ENCODE measurements at places on chromosomes 2 and 18.

DNA sequence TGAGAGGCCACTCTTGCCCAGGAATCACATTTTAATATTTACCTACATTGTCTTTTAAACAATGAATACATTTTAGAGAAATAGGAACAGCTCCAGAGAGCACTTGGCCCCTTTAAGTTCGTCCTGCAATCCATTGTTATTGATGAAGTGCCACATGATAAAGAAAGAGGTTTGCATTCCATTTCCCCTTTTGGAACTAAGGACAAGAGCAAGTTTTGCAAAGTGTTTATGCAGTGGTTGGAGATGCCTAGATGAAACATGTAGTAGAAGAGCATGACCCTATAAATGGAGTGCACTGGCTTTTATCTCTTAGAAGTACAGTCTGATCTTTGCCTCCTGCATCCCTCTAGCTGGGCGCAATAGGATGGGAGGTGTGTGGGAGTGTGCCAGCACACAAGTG is 118.7 kb upstream of the CNTNAP5 start:
- no peak for DNase-seq

- no peak for DNase-seq
Measured at GRCh38 chr18:50630895-50631294, 71.0 kb downstream of the MAPK4 start.

DNA sequence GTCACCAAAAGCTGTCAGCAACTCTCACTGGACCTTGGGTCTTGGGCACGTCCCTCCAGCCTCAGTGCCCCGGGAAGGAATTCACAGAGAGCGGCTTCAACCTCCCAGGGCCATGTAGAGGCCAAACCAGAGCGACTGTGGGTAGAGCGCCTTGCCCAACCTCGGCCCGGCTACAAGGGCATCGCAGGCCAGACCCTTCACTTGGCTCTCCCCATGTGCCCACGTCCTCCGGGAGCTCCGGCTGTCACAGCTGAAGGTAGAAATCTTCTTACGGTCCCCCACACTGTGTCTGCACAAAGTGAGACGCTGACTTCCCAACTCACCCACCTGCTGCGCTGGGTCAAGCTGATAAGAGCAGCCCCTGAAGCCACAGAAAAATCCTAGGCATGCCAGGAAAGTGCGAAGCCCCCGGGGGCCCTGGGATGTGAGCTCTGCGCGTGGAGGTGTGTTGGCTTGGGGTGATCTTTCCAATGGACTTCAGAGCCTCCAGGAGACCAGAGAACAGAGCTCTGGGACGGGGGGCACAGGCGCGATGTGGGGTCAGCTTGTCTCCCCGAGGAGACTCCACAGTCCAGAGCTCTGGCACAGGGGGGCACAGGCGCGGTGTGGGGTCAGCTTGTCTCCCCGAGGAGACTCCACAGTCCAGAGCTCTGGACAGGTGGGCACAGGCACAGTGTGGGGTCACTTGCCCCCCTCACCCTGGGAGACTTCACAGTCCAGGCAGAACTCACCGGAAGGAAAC is 105.5 kb downstream of the RTP5 start:
- no peak for DNase-seq

GRCh38 chr2:60410456-60411146 is 142.9 kb downstream of the BCL11A start:
- DNase-seq = no peak

DNA sequence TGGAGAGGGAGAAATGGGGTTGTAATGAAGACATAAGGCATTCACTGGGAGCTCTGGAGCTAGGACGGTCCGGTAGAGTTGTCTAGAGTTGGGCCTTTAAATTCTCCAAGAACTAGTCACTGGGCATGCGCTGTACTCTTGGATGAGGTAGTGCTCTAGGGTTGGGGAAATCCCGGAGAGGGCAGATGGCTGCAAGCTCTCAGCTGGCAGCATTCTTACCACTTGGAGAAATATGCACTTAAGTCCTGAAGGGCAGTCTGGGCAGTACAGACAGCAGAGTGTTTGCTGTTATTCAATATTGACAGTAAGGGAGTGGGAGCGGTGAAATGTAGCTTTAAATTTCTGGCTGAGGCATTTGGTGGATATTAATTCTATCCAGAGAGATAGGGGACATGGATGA is 214.6 kb downstream of the RDH14 start:
- DNase-seq = no peak

GRCh38 chr2:203688798-203689197 is 17.6 kb upstream of the CD28 start:
- DNase-seq = peak; percentile 68

DNA sequence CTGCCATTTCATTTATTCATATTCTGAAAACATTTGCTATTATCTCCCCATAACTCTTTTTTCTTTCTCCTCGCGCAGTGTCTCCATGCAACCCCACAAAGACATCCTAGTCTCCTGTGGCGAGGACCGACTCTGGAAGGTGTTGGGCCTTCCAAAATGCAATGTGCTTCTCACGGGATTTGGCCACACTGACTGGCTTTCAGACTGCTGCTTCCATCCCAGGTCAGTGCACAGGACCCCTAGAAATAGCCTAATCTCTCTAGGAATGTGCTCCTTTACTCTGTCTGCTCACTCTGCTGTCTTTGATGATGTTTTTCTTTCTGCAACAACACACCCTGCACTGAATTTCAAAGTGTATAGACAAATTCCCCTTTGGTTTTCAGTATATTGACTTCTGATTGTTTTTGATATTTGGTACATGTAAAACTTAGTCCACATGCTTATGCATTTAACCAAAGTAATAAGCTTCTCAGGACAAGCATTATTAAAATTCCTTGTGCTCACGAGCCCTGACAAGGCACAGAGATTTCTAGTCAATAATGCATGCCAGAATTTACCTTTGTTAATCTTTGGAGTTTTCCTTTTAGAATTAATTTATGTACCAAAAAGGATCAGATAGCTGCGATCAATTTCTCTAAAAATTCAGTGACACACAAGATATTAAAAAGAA is 548.3 kb upstream of the VWC2L start:
- DNase-seq = no peak

GRCh38 chr2:170715062-170715931 is at the start of gene SP5:
SP5 (plus strand) TSS chr2:170715337; CDS start chr2:170715513, 176 bp downstream.
- DNase-seq = no peak

- no peak for DNase-seq
Measured at GRCh38 chr2:42493468-42494354, at the start of gene KCNG3. KCNG3 (minus strand) TSS chr2:42493982; CDS start chr2:42493501, 481 bp downstream.

DNA sequence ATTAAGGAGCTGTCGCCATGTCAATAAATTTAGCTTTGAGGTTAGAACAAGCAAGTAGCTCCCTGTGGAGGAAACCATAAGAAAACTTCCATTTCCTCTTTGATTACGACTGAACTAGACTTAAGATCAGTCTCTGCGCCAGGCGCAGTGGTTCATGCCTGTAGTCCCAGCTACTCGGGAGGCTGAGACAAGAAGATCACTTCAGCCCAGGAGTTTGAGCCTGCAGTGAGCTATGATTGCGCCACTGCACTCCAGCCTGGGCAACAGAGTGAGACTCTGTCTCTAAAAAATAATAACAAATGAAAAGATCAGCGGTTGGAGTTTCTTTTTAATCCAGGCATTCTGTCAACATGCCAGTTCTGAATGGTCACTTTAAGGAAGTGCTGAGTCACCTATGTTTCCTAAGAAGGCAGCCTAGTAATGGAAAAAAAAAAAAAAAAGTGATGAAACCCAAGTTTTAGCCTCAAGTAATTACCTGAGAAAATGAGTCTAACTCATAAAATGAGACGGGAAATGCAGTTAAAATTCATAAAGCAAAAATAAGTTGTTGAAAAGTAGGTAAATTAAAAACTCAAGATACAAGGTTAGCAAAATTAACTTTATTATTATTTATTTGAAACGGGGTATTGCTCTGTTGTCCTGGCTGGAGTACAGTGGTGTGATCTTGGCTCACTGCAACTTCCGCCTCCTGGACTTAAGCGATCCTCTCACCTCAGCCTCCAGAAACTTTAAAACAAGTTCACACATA is 10.2 kb downstream of the C18orf32 start:
- no peak for DNase-seq

DNA sequence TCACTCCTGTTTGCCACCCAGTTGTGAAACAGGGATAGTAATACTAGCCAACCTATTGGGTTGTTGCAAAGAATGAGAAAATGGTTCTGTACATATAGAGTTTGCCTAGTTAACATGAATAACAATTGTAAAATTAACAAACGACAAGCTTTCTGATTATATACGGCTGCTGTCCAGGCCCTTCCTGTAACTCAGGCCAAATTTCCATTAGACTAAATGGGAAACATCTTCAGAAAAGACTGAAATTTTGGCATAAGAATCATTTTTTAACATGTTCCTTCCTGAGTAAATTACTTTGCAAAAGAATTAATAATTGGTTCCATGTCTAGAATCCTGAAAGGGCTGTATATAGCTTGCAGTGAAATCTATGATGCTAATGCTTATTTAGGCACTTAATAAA is 117.7 kb upstream of the SATB2 start:
- DNase-seq = no peak

DNA sequence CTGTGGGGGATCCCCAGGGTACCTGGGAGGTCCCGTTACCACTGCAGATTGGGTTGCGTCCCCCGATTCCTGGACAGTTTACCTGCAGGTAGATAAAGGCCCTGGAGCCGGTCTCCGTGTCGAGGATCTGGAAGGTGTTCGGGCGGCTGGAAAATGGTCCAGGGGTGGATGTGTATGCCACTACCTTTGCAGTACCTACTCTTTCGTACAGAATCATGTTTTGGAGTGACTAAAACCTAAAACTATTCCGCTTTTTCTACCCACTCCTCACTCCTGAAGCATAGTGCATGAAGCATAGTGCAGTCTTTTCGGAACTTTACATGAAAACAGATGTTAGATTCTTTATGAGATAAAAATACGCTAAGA is 418 bp downstream of the WDR75 start:
- no peak for DNase-seq

- DNase-seq = no peak
Measured at GRCh38 chr2:4024605-4025004, 321.2 kb downstream of the DCDC2C start.

DNA sequence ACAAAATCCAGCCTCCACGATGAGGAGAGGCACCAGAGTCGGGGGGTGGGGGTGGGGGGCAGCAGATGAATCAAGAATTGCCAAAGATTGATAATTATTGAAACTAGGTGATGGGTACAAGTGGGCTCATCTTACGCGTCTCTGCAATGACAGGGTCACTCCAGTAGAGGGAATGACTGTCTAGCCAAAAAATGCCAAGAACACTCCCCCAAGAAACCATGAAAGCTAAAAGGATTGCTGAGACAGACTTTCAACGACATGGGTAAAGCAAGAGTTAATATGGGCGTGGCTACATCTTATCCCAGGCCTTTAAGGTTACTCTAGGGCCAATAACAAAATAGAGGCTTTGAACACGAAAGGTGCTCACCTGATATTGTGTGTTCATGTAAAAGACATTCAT is 86.5 kb downstream of the STK39 start:
- DNase-seq = no peak

Data from GM12878 (cell line).